ENCODE measurements at places on chromosomes 7 and 10.

- DNase-seq = peak; percentile 36
These were observed 39.6 kb upstream of the HSPB1 start for GRCh38 chr7:76262683-76263402.

GRCh38 chr10:61135276-61135721 is 191.3 kb upstream of the RHOBTB1 start:
- DNase-seq = no peak

GRCh38 chr10:106566873-106567272 is 597.6 kb downstream of the SORCS1 start:
- no peak for DNase-seq

GRCh38 chr10:58696736-58697135 is 184.1 kb downstream of the BICC1 start:
- no peak for DNase-seq

DNA sequence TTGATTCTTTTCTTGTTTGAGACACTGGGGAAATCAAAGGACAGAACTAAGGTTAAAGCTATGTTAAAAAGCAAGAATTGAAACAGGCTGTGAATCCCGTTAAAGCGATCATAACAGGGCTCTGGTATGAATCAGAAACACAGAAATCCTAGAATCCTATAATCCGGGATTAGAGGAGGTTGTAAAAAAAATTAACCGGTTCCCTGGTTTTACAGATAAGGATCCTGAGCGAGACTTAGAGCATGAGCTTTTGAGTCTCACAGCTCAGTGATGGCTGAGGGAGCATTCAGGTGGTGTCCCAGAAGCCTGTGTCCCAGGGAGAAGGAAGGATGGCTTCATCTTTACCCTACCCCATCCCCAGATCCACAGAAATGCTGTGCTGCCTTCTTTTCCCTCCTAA is 461.3 kb downstream of the PAXIP1 start:
- no peak for DNase-seq

- DNase-seq = no peak
These were observed 30.5 kb downstream of the GRK5 start for GRCh38 chr10:119237722-119238436.
